Activated CD4-positive, alpha-beta T cell treated with anti-CD3 and anti-CD28 coated beads for 24 hours (primary cell): ENCODE measurements at places on chromosomes 12 and 14.

DNA sequence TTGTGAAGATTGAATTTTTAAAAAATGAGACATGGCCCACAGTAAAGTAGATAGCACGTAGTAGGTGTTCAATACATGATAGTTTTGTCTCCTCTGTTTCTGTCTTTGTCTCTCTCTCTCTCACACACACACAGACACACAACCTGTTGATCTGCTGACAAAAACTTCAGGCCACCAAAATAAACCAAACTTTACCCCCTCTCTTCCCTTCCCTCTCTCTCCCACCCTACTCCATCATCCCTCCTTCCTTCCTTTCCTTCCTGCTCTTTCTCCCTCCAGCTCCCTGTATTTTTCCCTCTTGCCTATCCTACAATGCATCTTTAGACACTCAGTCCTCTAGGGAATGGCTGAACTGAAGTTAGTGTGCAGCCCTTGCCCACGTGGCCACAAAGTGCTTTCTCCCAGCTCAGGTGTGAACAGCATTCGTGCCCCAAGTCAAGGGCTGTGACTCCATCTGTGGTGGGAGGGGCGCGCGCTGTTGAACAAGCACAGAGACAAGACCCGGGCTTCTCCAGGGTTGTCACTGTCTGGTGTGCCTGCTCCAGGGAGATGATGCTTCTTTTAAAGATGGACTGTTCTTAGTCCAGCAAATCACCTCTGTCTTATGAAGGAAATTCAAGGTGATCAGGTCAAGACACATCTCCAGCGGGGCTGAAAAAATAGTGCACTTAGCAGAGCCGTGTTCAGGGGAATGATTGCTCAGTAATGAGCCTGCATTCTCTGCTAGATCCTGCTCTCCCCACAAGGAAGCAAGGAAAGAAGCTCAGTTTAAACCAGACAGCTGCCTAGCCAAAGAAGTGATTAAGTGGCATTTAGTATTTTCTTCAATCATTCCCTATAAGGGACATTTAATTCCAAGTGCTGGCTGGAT is 75.3 kb downstream of the WSCD2 start:
- no peak for DNase-seq

GRCh38 chr14:91350813-91351511 is 66.7 kb downstream of the CCDC88C start:
- peak; percentile 50 for DNase-seq

DNA sequence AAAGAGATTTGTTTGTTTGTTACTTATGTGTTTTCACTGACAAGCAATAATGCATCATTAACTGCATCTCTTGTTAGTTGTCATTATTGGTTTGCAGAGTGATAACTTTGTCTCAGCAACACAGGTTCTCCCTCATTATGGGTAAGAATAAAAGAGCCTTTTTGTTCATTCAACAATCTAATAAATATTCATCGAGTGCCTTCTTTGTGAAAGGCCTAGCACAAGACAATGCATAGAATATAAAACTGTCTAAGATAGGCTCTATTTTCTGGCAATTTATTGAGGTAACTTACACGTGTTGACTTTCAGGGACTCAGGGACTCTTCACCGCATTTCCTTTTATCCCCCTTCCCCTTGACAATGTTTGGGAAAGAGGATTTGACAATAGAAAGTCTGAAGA is 95.5 kb upstream of the KRR1 start:
- DNase-seq, result no peak

- no peak for DNase-seq
Measured at GRCh38 chr12:100359248-100359647, 2.4 kb downstream of the SLC17A8 start.

GRCh38 chr12:22051114-22051698 is 5.2 kb downstream of the CMAS start:
- no peak for DNase-seq

- no peak for DNase-seq
Measured at GRCh38 chr14:33460164-33460563, 490.7 kb downstream of the EGLN3 start.

DNA sequence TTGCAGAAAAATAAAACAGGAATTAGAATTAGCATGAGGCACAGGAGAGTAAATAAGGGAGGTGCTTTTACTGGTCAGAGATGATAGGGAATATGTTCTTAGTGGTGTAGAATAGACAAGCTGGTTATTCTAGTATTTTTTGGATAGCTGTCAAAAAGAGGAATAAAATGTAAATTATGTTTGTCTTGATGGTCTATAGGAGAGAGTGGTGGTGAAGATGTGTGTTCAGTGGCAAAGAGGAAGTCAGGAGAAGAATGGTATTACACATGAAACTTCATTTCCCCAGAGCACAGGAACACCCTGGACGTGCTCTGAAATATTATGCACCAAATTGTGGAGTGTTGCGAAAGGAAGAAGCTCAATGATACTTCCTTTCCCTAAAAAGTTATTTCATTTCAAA is 27.8 kb downstream of the MUCL1 start:
- no peak for DNase-seq

DNA sequence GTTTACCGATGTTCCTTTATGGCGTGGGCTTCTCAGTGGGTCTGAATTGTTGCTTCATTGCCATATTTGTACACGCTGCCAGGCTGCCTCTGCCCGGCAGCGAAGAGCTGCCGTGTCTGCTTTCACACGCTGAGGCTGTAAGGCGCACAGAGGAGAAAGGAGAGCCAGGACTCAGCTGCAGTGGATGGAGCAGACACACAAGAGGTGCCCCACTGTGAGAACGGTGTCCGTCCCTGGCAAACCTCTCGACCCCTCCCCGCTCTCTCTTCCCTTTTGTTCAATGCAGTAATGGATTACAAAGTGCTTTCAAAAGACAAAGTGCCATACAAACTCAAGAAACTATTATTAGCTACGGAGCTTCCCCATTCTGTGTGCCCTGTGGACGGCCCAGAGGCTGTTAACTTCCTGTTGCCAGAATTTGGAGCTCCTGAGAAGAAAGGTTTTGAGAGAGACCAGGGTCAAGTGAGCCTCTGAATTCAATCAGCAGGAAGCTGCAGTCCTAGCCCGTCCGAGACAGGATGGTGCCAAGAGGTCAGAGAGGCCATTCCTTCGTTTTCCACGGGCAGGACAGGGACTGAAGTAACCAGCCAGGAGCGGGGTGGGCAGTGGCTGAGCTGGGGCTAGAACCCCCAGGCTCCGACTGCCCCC is 15.8 kb downstream of the CCND2 start:
- no peak for DNase-seq

DNA sequence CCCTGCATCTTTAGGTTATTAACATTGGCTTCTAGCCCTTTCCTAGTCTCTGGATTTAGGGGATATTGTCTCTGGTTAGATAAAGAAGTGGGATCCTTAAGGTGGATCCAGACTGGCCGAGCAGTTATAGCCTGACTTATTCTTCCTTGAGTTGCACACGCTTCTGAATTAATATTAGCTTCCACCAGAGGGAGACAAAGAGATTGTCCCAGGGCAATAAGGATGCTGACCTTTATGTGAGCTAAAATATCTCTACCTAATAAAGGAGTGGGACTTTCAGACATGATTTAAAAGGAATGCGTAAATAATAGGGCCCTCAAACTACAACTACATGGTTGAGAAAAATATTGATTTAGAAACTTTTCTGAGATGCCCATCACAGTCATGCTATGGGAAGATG is 139.7 kb downstream of the SLCO1B3 start:
- DNase-seq, result no peak
